Cardiac muscle cell (in vitro differentiated cells and primary cell): ENCODE measurements at places on chromosomes 11 and 22. TPM values are rescaled to one million over a fixed set of nuclear protein-coding genes. Genes with fewer than 3 reads are reported as not detected.

KCNQ1 gene
- total RNA-seq, result 7.8 and 18.6 TPM in 2 replicates

DNA sequence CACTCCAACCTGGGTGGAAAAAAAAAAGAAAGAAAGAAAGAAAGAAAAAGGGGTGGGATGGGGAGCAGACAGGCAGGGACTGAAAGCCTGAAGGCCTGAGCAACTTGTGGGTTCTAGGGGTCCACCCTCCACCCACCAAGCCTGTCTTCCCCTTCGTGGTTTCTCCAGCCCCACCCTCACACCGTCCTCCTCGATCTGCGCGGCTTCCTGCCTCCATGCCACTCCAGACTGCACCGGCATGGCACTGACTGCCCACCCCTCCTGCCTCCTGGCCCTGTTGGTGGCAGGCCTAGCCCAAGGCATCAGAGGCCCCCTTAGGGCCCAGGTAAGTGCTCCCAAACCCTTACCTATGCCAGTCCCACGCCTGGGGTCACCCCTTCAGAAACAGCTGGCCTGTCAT lies at the start of gene CTSW:
TSS of gene CTSW (plus strand) at position 221 of the 400 bp plus-strand sequence. CDS start at position 239, 18 bp downstream.
- DNase-seq, result no peak

GRCh38 chr22:45578524-45579147 lies 76.0 kb downstream of the FBLN1 start:
- DNase-seq, result no peak

DNA sequence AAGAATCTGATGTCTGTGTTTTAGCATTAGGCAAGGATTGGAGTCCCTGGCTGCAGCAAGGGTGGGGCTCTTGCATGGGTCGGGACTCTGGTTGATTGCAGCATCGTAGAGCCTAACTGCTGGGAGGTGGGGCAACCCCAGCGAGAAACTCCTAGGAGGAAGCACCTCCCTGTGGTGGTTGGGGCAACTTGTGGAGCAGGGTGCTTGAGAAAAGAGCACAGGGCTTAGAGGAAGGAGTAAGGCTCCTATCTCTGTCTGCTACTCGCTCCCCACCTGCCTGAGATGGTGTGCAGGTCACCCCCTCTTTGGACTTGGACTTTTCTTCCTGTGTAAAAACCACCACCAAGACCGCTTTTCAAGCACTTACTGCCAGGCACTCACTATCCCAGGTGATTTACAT lies 15.6 kb downstream of the SREBF2 start:
- DNase-seq, result no peak

- no peak for DNase-seq
Measured at GRCh38 chr11:57390535-57390934, at the start of gene PRG2. Gene PRG2 (minus strand): TSS chr11:57390650. CDS start chr11:57389944, 706 bp downstream.

DNA sequence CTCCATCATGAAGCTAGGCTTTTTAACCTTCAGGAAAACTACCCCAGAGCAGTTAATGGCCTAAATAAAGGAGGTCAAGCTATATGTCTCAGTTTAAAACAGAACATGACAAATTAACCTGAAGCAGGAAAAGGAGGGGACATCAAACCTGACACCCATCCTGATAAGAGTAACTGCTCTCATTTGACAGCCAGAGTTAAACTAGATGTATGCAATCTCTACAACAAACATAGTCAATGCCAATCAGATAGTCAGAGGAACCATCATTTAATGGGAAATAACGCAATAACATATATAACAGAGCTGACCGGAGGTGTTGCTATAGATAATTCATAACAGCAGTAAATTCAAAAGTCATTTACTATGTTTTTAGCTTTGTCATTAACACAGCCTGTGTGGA lies 3.1 kb downstream of the ZNF202 start:
- no peak for DNase-seq

GTSE1 gene
- total RNA-seq, result 4.4 and 28.7 TPM in 2 replicates

APLNR gene
- total RNA-seq, result 9.8 and 16.0 TPM in 2 replicates

DNA sequence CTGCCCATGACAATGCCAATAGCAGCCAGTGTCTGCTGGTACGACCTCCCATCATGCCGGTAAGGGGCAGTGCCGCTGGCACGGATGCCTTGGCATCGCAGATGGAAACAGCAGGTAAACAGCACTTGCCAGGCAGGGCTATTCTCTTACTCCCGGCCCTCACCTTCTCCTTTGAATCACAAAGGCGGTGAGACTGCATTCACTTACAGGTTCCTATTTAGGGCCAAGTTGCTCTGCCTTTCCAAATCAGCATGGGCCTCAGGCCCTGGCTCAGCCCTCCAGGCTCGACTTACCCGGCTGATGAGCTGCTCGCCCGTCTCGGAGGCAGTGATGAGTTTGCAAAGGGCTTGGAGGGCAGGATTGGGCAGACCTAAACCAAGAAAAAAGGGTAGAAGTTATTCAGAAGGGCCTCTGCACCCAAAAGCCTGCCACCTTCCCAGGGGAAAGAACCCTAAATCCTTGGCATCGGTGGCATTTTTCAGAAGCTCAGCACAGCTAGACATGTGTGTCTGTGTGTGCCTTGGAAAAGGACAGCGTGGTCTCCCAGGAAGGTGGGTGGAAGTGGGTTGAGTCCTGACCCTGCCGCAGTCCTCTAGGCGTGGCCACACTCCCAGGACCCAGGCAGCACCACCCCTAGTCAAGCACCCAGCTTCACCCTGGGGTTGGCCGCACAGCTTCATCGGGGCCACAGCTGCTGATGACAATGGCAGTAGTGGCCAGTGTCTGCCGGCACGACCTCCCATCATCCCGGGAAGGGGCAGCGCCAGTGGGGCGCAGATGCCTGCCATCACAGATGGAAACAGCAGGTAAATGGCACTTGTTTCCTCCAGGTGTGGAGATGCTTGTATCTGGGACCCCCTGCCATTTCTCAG lies 73.5 kb upstream of the PITPNB start:
- no peak for DNase-seq

DNA sequence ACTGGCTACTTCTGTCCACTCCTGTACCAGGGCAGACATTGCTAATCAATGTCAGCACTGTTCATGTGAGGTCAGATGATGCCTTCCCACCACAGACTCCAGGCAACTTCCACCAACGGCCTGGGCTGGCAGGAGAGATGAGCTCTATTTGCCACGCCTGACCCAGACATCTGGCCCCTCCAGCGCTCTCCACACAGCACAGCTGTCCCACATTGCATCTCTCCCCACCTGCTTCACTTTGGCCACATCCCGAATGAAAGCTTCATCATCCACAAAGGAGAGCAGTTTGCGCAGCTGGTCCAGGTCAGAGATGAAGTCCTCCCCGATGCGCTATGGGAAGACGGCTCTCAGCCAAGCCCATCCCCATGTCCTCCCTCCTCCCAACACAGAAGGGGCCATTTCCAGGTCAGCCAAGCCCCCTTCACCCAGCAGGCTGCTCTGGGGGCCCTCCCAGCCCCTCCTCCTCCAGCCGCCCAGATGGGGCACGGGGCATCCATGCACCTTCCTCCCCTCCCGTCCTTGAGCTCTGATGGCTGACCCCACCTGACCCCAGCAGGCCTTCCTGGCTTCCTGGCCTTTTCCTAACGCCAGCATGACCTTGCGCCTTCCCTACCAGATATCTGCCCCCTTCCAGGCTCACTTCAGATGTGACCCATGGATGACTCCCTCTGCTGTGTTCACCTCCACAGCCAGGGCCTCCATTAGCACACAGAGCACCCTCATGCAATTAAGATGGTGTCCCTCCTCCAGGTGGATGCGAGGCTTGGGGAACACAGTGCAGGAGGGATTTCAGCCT lies 7.4 kb downstream of the PYGM start:
- no peak for DNase-seq

- no peak for DNase-seq
Measured at GRCh38 chr11:8062781-8063257, 18.2 kb upstream of the TUB start.

DNA sequence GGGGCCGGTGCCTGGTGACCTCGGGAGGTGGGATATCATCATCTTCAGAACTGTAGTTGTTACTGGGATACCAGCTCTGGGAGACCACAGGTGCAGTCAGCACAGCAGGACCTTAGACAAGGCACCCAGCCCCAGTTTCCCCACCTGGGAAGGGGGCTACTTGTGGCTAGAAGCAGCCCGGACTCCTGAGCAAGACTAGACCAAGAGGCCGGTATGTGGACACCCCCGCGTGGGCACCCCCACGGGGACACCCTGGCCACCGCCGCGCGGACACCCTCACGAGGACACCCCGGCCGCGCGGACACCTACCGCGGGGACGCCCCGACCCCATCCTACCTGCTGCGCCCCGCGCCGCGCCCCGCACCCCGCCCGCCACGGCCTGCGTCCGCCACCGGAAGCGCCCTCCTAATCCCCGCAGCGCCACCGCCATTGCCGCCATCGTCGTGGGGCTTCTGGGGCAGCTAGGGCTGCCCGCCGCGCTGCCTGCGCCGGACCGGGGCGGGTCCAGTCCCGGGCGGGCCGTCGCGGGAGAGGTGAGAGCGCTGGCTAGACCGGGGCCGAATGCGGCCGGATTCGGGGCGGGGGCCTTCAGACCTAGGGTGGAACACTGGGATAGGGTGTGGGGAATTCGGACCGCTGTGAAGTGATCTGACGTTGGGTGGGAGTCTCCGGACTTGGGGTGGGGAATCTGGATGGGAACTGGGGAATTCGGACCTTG lies at the start of the genes COMT and TXNRD2:
TSS of gene COMT (plus strand) at position 408 of the 718 bp plus-strand sequence. CDS start 20,755 bp downstream, outside the sequence.
TSS of gene TXNRD2 (minus strand) at position 454 of the 718 bp plus-strand sequence. CDS start at position 439, 15 bp downstream.
- DNase-seq, result peak; percentile 65
